Memory B cell (primary cell): ENCODE measurements at places on chromosomes 7 and 10.

DNA sequence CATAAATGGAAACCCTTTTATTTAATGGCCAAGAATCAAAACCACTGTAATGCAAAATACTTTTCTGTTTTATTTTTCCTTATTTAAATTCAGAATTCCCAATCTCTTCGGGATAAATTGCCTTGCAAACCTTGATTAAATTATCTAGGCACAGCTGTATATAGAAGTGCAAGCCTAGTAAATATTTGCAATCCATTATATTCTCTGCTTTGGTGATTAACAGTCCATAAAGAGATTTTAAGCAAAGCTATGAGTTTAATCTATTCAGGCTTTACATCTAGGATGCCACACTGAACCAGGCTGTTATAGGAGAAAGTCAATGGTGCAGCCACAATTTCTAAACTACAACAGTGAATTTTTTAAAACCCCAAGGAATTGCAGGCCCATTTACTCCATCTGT lies 43.6 kb upstream of the THSD7A start:
- no peak for DNase-seq

- DNase-seq: peak; percentile 54
Observed at GRCh38 chr7:101816595-101817470, 593 bp upstream of the CUX1 start.

- no peak for DNase-seq
Observed at GRCh38 chr10:89274928-89275327, 23.4 kb upstream of the LIPA start.

DNA sequence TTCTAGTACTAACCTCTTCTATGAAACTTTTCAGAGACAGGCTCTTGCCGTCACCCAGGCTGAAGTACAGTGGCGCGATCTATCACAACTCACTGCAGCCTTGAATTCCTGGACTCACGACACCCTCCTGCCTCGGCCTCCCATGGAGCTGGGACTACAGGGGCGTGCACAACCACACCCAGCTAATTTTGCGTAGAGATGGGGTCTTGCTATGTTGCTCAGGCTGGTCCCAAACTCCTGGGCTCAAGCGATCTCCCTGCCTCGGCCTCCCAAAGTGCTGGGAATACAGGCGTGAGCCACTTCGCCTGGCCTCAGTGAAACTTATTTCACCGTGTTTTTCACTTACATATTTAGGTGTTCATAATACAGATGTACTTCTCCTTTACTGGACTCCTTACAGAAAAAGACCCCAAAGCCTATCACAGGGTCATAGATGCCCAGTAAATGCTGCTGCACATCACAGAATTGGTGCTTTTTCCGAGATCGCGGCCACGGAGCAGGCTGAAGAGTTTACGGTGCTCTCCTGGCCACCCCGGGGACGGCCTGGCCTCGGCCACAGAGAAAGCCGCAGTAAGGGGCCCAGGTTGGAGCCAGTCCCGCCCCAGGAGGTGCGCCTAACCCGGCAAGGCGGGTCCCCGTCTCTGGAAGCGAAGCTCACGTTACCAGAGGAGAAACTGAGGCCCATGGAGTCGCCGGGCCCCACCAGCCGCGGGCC lies 595 bp downstream of the TBL2 start:
- DNase-seq: no peak

GRCh38 chr10:24894309-24894708 lies 58.1 kb downstream of the PRTFDC1 start:
- DNase-seq: no peak

DNA sequence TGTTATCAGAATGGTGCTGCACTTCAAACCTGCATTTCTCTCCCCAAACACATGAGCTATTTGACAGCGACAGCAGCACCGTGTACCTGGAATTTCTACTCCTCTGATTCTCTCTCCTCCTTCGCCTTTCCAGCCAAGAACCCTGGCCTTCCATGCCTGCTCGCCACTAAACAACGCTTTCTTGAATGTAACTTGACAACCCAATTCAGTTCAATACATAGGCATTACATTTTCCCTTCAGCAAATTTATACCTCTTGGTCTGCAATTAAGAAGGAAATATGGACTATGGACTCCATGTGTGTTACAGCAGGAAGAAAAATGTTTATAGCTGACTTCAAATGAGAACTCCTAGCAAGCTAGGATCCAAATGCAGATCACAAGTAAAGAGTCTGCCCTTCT lies 162.6 kb upstream of the AUTS2 start:
- no peak for DNase-seq

- no peak for DNase-seq
Observed at GRCh38 chr7:69922026-69922803, 323.9 kb downstream of the AUTS2 start.

- no peak for DNase-seq
Observed at GRCh38 chr10:121466424-121466823, 131.8 kb downstream of the FGFR2 start.
